ENCODE measurements at places on chromosomes 3 and 15.

GRCh38 chr15:90924375-90924774 lies 8.0 kb downstream of the HDDC3 start:
- DNase-seq: no peak

- DNase-seq: no peak
Observed at GRCh38 chr3:22659651-22660475, 543.3 kb upstream of the UBE2E2 start.

DNA sequence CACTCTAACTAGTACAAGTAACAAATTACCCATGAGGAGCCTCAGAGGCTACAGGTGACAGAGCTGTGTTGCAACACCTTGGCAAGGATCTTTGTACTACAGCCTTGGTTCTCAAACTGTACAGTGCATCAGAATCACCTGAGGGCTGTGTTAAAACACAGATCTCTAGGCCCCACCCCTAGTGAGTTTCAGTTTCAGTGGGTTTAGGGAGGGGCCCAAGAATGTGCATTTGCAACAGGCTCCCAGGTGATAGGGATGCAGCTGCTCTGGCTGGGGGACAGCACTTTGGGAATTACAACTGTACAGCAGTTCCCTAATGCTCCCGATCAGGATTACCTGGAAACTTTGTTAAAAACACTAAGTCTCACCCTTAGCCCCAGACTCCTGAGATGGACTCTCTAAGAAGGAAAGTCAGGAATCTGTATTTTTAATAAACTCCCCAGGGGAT lies 66.1 kb upstream of the NR2F2 start:
- no peak for DNase-seq

- DNase-seq: no peak
Observed at GRCh38 chr3:7700539-7700938, 801.1 kb upstream of the LMCD1 start.

GRCh38 chr3:143814443-143814889 lies 33.8 kb downstream of the SLC9A9 start:
- no peak for DNase-seq

- DNase-seq: no peak
Observed at GRCh38 chr15:59686389-59686788, 2.7 kb downstream of the BNIP2 start.

GRCh38 chr3:53171064-53171418 lies 10.0 kb downstream of the PRKCD start:
- no peak for DNase-seq

DNA sequence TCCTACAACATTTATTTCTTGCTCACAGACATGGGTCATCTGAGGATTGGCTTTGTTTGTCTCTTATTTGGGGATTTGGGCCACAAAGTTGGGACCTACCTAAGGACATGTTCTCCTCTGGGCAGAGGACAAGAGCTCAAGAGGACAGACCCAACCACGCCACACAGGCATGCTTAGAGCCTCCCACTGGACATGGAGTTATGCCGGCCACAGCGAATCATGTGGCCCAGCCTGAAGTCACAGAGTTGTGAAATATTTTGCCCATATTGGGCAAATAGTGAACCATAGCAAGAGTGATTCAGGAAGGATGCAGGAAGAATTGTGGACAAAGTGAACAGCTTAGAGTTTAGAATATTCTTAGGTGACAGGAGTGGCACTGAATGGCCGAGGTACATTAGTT lies 9.9 kb downstream of the TRAK1 start:
- no peak for DNase-seq

DNA sequence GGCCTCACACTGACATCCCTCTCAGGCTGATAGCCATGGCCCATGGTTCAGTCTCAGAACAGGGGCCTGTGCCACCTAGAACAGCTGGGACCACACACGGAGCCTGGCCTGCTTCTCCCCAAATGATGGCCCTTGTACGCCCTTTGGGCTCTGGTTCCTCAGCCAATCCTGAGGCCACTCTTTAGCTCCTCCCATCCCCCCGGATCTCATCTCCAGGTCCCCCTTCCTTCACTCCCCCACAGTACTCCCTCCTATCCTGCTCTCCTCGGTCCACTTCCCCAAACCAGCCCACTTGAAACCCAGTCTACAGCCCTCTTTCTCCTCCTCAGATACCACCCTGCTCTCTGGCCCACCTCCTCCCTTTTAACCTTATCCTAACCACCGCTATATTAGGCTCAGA lies 17.8 kb upstream of the ZFYVE19 start:
- DNase-seq: no peak

GRCh38 chr3:113223475-113224281 lies 12.3 kb downstream of the BOC start:
- DNase-seq: peak; percentile 49

DNA sequence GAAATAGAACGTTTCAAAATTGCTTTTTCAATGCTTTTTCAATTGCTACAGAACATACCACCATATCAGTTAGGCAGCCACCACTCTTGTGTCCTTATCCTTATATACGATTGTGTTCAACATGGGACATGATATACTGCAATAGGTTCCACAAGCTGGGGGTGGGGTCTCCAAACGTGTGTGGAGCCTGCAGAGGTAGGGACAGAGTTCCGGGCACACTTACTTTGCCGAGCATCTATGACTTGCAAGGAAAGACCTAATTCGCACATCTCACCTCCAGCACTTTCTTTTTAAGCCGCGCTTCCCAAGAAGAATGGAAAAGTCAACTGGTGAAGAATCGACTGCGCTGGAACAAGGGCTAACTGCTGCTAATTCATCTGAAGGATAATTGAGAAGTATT lies 39.6 kb upstream of the SFMBT1 start:
- no peak for DNase-seq

GRCh38 chr3:124149771-124150170 lies 157.8 kb upstream of the ROPN1 start:
- DNase-seq: no peak

- DNase-seq: peak; percentile 11
Observed at GRCh38 chr3:123656691-123657090, 71.8 kb upstream of the HACD2 start.

DNA sequence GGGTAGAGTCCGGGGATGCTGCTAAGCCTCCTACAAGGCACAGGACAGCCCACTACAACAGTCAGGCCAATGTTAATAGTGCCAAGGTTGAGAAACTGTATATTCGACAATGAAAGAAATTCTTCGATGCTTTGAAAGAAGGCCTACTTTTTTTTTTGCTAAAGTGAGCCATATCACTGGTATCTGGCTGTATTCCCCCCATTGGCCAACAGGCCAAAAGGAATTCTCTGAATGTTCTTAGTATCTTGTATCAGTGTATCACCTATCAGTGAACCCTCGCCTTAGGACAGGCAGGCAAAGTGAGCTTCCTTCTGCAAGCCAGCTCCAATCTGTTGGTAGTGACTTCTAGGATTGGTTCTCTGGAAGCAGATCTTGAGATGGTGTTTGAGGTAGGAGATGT lies 74.2 kb downstream of the SNTN start:
- no peak for DNase-seq

GRCh38 chr15:73541479-73541878 lies 91.7 kb downstream of the NPTN start:
- no peak for DNase-seq

GRCh38 chr15:37134699-37135131 lies 34.4 kb upstream of the MEIS2 start:
- DNase-seq: no peak
